ENCODE measurements at places on chromosomes 5 and 9.

DNA sequence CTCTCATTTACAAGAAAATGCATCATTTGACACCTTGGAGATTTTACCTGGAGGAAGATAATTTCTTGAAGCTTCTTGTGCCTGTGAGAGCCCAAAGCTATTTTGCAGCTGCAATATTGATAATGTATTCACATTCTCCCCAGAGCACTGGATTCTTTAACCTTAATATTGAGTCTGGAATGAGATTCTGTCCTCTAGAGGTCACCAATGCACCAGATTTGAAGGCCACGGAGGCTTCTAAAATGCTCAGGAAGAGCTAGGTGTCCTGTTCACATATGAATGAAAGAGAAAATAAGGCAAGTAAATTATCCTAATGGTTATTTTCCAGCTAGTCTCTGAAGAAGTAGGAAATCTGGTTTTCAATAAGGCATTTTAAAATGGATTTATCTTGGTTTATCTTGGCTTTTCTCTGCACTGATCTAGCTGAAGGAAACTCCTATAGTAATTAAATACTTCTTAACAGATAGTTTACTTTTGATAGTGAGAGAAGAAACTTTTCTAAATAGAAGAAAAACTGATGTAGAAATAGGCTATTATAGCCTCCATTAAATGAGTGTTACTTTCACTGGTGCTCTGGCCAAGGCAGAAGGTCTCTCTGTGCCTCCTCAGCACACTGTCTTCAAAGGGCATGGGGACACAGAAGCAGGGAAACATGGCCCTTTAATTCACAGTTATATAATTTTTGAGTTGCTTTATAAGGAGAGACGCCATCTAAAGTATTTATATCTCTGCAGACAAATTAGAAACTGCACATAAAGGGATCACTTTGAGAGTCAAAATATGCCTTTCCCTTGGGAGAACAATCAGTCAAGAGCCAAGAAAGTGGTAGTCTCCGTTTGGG lies 297.0 kb upstream of the ACTBL2 start:
- peak; percentile 47 for DNase-seq

DNA sequence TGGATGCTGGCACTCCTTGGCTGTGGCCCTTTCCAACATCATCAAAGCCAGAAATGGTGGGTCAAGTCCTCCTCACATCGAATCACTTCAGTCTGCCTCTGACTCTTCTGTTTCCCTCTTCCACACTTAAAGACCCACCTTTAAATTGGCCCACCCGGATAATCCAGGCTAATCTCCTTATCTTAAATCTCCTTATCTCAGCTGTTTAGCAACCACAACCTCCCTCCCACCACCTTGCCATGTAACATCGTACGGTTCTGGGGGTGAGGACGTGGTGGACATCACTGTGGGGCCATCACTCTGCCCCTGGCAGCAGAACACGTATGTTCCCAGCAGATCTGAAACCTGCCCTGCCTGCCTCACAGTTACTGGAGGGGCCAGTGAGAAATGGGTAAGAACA lies 11.5 kb downstream of the IGFBPL1 start:
- DNase-seq, result no peak

GRCh38 chr9:110752766-110753165 lies 84.2 kb downstream of the MUSK start:
- DNase-seq, result no peak

GRCh38 chr5:139131465-139131864 lies 66.7 kb downstream of the SIL1 start:
- DNase-seq, result no peak

DNA sequence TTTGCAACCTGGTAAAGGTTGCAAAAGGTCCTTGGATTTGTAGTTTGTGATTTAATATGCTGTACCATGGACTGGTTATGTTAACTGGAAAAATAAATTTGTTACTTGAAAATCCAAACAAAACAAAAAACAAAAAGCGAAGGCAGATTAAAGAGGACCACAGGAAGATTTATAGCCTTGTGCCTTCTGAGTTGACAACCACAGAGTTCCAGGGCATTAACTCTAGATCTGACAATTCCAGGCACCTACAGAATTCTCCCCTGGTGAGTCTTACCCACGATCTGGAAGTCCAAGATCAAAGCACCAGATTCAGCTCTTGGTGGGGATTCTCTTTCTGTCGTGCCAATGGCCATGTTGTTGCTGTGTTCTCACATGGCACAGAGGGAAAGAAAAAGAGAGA lies 107.9 kb upstream of the SELENOP start:
- DNase-seq, result no peak

GRCh38 chr5:82278711-82279370 lies 687 bp upstream of the RPS23 start:
- DNase-seq, result no peak

- DNase-seq, result no peak
Observed at GRCh38 chr5:179912951-179913350, 5.3 kb upstream of the TBC1D9B start.

DNA sequence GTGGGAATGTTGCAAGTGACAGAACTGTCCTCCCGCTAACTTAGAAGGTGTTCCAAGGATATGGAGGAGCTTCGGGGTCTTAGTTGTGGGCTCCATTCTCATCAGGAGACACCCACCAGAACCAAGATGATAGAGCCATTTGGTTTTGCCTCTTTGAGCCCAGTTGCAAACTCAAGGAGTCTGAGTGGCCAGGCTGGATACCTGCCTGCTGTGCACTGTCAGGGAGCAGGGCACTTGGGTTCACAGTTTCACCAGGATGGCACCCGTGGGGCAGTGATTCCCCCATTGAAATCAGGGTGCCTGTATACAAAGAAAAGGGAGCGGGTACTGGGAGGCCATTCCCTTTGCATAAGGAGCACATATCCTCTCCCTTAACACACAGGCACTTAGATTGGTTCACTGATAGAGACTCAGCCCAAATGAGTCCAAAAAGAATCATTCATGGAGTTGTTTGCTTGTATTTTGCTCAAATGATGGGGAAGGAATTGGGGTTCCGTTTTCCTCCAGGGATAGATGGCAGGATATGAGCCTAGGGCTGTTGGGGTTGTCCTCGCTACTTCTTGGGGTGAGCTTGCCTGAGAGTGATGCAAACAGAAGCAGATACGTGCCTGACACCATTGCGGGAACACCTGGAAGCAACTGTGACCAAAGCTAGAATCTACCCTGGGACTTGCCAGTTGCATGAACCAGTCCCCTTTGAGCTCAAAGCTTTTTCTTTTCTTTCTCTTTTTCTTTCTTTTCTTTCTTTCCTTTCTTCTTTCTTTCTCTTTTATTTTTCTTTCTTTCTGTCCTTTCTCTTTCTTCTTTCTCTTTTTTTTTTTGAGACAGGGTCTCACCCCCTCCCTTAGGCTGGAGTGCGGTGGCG lies 1.3 kb upstream of the PRR7 start:
- DNase-seq, result no peak

- no peak for DNase-seq
Observed at GRCh38 chr9:134950386-134951210, 32.9 kb upstream of the FCN1 start.

Measured in CD4-positive, alpha-beta T cell (primary cell).